NCI-H460 (cell line): ENCODE measurements at places on chromosomes 2 and 18. TPM values are rescaled to one million over a fixed set of nuclear protein-coding genes. Genes with fewer than 3 reads are reported as not detected.

DNA sequence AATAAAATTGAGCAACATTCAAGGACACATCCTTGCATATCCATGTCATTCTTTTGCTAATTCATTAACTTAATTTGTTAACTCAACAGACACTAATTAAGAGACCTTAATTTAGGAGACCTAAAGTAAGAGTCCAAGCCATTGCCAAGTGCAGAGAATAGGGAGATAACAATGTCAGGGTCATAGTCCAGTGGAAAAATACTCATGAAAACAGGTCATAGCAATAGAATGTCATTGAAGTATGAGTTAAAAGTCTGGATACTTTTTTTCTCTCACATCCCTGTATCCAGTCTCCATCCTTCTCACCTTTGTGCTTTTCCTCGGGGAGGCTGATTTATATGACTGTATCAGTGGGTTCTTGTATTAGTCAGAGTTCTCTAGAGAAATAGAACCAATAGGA, 26.6 kb upstream of the DPP4 start:
- DNase-seq = no peak

- no peak for DNase-seq
Observed at GRCh38 chr2:148725564-148725963, 81.0 kb downstream of the EPC2 start.

DNA sequence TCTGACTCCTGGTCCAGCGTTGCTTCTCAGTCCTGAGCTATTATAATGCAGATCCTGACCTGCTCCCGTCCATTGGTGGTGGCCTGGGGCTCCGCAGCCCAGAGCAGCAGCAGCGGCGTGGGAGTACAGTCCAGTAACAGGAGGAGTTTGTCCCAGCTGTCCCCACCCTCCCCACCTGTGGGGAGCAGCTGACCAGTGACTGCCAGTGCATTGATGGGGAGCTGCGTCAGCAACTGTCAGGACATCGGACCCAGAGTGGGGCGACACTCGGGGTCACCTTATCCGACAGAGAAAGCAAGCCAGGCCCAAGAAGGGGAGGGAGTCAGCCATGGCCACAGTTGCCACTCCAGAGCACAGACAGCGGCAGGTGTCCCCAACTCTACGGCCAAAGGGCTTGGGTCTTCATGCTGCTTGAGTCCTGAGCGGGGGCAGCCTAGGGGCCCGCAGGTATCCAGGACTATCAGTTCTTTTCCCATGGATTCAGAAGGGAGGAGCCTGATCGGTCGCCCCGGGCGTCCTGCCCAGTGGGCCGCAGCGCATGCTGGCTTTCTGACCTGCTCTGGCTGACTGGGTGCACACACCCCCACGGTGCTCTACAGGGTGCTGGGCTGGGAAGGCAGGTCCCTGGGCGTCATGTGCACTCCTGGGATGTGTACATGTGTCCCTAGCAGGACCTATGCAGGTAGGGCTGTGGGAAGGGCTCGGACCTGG, 29.7 kb downstream of the DNMT3A start:
- DNase-seq = no peak

- no peak for DNase-seq
Observed at GRCh38 chr18:2396162-2396505, 175.2 kb downstream of the METTL4 start.

DNA sequence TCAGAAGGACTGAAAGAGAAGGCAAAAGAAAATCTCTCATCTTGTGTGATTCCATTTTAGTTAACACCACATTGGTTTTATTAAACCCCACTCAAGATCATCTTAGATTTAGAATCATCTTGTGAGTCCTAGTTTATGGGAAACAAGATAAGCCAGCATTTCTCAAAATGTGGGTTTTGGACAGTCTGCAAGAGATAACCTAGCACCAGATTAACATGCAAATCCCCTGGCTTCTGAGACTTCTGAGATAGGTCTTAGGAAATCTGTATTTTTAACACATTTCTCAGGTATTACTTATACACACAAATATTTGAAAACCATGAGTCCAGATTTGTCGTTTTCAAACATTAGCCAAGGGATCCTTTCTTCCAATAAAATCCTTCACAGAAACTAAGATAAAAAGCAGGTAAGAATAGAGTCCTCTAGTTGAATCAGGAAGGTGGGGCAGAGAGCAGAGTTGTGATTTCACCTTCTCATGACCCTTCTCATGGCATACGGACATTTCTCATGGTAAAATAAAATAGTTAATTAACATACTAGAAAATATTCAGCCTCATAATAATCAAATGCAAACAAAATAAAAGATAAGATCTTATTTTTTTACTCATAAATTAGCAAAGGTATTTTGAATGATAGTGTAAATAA, 287.2 kb upstream of the FN1 start:
- DNase-seq = no peak

DNA sequence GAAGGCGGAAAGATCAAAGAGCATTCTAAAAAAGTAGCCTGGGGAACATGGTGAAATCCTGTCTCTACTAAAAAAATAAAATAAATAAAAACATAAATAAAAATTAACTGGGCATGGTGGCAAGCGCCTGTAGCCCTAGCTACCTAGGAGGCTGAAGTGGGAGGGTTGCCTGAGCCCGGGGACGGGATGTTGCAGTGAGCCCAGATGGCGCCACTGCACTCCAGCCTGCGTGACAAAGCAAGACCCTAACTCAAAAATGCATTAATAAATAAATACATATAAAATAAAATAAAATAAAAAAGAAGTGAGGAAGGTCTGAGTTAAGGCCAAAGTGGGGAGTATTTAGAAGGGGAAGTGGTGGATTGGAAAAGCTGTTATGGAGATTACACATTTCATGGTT, 1.3 kb upstream of the PSMD14 start:
- DNase-seq = no peak

The FZD7 gene
- total RNA-seq = 16.8 and 17.4 TPM in 2 replicates

The TNFRSF11A gene
- 0.55 and 0.87 TPM in 2 replicates for total RNA-seq
